HT1080 (cell line): ENCODE measurements at places on chromosomes 13 and 19. TPM values are rescaled to one million over a fixed set of nuclear protein-coding genes. Genes with fewer than 3 reads are reported as not detected.

DNA sequence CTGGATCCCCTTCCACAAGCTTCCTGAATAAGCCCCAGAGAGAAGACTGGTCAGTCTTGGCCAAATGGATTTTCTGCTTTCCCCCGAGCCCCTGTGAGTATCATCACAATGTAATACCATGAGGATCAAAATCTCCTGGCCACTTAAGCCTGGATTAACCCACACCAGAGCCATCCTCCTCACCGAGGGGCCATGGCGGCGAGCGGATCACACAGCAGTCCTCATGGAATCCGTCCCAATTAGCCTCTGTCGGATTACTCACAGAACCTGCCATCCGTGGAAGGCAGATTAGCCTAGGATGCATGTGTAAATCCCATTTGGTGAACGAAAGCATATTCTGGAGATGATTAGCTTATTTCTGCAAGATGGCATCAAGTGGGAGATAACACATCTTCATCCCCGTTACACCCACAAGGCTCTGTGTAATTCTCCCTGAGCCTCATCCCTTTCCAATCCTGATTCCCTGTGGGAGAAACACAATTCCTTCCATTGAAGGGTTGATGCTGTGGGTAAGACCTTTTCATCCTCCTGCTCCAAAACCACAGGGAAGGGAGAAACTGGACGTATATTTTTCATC lies 42.5 kb downstream of the GNG7 start:
- no peak for DNase-seq

DNA sequence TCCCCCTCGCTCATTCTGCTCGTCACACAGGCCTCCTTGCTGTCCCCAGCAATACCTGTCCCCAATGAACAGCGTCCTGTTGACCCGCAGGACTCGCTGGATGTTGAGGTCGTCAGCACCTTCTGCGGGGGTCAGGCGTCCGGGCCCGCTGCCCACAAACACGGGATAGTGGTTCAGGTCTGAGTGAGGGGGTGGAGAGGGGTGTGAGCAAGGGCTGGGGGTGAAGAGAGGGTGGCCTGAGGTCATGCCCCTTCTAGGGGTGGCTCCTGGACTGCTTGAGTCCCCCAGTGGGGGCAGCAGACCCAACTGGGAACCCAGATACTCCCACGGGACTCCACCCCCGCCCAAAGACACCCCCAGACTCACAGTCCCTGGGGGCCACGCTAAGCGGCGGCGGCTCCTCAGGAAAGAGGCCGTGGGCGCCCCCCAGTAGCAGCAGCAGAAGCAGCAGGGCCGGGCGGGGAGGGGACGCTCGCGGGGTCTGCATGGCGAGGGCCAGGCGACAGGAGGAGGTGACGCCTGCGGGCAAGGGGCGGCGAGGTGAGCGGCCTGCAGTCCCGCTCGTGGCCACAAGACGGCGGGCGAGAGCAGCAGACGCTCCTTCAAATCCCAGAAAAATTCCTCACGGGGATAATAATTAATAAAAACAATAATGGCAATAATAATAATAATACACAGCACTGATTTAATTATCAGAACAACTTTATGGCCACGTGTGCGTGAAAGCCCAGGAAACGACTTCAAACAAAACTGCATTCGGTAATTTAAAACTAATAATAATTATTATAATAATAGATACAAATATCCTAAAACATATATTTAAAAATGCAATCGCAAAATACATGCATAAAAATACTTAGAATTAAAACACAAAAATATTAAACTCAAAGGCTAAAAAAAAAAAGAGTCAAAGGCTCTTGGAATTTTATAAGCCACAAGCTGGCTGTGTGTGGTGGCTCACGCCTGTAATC lies 1.2 kb downstream of the SEMA6B start:
- no peak for DNase-seq

DNA sequence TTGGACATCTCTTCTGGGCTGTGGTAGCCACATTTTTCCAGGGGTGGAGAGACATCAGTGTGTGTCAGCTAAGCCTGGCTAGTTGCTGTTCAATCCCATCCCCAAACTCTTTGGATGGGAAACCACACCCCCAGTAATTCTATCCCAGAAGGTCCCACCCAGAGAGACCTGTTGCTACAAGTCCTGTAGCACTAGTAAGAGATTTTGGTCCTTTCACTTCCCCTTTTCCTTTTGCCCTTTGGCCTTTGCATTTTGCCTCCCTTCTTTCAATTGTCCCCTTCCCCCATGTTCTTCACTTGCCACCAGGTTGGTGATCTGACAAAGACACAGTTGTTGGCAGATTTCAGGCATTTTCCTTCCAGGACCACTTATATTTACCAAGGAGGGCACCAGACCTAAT lies 3.8 kb downstream of the CBY2 start:
- no peak for DNase-seq

DNA sequence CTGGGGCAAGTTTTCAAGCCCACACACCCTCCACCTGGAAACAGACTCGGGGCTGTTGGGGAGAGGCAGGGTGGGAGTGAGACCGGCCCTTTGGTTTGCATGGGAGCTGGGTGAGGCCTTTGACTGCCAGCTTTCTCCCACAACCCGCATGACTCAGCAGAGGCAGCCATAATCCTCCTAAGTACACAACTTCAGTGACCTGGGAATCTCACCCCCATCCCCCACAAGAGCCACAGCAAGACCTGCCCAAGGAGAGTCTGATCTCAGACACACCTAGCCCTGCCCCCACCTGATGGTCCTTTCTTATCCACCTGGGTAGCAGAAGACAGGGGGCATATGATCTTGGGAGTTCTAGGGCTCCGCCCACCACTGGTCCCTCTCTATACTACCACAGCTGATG lies 1615.4 kb downstream of the EFNB2 start:
- peak; percentile 38 for DNase-seq

DNA sequence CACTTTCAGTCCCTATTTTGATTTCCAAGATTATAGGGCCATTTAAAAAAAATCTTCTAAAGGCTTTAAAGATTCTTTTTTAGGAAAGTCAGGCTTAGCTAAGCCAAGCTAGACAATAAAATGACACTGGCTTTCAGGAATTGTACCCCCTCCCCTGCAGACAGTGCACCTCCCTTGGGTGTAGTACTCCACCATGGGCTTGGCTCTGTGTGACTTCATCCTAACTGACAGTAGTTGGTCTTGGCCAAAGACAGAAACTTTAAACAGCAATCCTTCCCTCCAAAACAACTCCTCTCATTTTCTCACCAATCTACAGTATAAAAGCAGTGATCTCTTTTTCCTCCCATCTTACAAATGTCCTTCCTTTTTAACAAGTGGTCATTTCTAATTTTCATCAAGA lies 283.0 kb downstream of the DNAJC15 start:
- no peak for DNase-seq

DNA sequence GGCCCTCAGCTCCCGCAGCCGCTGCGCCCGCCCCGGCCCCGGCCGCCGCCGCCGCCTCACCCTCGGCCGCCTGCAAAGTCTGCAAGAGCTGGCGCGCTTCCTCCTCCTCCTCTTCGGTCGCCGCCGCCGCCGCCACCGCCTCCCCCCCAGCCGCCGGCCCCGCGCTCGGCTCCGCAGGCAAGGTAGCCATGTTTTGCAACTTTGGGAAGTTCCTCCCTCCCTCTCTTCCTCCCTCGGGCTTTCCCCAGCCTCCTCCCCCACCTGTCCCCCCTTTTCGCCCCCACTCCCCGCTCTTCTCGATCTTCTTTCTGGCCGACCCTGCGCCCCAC lies 433 bp downstream of the SIX5 start:
- DNase-seq = no peak

DNA sequence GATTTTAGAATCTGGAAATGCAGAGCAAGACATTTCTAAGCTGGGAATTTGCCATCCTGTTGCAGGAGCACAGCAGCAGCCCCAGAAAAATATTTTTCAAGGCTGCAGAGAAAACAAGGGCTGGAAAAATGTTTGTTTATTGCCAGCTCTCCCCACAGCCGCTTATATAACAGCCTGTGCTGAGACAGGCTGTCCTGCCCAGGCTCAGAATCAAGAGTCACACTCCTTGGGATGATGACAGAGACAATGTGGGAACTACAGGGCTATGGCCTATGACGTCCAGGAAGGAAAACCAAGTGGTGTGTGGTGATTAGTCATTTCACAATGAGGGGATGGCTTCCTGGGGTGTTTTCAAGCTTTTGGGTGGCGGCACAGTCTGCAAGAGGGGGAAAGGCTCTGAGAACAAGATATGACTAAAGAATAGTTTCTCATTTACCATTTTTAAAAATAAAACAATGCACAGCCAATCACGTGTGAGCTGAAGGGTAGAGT lies 136.3 kb upstream of the SERP2 start:
- DNase-seq = peak; percentile 97

GRCh38 chr19:48636859-48637448 lies at the start of gene DBP:
DBP (minus strand) TSS chr19:48637379; CDS start chr19:48636994, 385 bp downstream.
- peak; percentile 49 for DNase-seq

GRCh38 chr19:18723871-18724377 lies 40.4 kb downstream of the CRTC1 start:
- no peak for DNase-seq

DNA sequence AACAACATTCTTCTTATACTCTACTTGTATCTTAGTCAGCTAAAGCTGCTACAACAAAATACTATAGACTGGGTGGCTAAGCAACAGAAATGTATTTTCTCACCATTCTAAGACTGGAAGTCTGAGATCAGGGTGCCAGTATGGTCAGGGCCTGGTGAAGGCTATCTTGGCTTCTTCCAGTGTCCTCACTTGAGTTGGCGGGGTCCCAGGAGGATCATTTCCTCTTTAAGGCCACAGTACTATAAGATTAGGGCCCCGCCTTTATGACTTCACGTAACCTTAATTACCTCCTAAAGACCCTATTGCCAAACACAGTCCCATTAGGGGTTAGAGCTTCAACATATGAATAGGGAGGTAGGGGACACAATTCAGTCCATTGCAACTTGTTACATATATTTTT lies 30.7 kb upstream of the DOCK9 start:
- DNase-seq = no peak

The FFAR1 gene
- 0.06 TPM in 1 of 2 replicates, not detected in the other for total RNA-seq

The AMER2 gene
- not detected in 2 replicates for total RNA-seq

The ZNF829 gene
- 2.7 and 4.1 TPM in 2 replicates for total RNA-seq

The SIGLEC14 gene
- 1.4 and 1.8 TPM in 2 replicates for total RNA-seq

GRCh38 chr13:110945928-110946570 lies 31.2 kb upstream of the ANKRD10 start:
- DNase-seq = no peak

GRCh38 chr19:15291089-15291488 lies 41.2 kb downstream of the BRD4 start:
- DNase-seq = peak; percentile 42

DNA sequence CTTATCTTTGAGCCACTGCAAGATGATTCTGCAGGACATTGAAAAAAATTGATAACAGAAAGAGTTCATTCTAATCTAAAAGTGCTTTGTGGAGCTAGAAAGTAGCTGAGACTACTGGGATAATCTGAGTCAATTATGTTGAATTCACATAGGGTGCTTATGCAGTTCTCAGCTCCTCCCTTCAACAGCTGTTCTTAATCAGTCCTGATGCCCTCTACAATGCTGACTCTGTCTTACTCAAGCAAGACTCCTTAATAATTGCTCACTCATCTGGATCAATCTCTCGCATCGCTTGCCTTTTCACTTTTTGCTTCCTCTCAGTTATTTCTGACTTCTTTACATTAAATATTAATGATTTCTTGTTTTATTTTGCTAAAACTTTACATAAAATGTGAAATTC lies 182.1 kb downstream of the PCDH17 start:
- no peak for DNase-seq

DNA sequence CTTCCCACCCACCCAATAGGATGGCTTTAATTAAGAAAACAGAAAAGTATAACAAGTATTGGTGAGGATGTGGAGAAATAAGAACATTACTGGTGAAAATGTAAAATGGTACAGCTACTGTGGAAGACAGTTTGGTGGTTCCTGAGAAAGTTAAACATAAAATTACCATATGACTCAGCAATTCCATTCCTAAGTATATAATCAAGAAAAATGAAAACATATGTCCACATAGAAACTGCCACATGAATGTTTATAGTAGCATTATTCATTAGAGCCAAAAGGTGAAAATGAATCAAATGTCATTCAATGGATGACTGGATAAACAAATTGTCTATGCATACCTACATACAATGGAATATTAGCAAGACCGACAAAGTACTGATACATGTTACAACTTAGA lies 16.9 kb downstream of the DZIP1 start:
- DNase-seq = no peak

DNA sequence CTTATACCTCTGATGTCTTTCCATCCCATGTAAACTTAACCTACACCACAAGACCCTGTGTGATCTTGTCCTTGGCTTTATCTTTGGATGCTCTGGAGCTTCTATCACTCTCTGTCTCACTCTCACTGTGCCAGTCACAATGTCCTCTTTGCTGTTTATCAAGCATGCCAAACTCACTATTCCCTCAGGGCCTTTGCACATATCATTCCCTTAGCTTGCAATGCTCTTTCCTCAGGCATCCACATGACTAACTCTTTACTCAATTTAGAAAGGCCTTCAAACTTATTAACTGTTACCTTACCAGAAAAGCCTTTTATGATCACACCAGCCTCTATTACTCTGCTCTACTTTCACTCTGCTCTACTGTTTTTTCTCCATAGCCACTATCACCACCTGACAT lies 354.1 kb downstream of the RFC3 start:
- DNase-seq = no peak

GRCh38 chr19:55720801-55721200 lies 17.4 kb downstream of the NLRP9 start:
- DNase-seq = no peak

GRCh38 chr13:106609116-106609515 lies 41.2 kb upstream of the ARGLU1 start:
- no peak for DNase-seq

DNA sequence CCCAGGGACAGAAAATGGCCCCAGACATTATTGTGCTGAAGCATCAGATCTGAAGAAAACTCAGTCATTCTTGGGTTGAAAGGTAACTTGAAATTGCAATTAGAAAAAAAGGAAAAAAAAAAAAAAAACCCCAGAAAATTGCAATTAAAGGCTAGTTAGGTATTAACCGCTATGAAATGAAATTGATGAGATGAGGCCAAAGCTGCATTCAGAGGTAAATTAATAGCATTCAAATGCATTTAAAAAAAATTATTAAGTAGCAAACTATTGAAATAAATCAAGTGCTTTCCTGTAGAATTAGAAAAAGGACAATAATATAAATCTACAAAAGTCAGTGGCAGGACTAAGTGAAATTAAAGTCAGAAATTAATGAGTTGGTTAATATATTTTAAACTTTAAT lies 6.4 kb downstream of the PGLS start:
- DNase-seq = no peak

GRCh38 chr13:110890279-110891165 lies 24.3 kb downstream of the ANKRD10 start:
- DNase-seq = no peak

DNA sequence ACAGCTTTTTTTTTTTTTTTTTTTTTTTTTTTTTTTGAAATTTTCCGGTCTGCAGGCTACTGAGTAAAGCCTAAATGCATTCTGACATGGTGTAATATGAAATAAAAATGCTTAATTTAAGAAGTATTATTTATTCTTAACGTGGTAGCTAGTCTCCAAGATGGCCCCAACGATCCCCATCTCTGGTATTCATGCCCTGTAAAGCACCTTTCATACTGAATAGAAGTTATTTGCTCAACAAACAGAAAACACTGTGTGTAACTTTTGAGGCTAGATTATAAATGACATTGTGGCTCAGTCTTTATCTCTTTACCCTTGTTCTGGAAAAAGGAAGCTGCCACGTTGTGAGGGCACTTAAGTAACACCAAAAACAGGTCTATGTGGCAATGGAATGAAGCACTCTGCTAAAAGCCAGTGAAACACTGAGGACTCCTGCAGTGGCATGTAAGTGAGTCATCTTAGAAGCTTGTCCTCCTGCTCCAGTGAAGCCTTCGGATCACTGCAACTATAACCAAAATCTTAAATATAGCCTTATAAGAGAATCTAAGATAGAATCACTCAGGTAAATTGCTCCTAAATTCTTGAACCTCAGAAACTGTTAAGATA lies 128.7 kb downstream of the UGGT2 start:
- peak; percentile 63 for DNase-seq

The HSPB6 gene
- total RNA-seq = 0.17 TPM in 1 of 2 replicates, not detected in the other
